Activated naive CD8-positive, alpha-beta T cell treated with anti-CD3 and anti-CD28 coated beads for 36 hours (primary cell): ENCODE measurements at places on chromosomes 3 and 15. TPM values are rescaled to one million over a fixed set of nuclear protein-coding genes. Genes with fewer than 3 reads are reported as not detected.

DNA sequence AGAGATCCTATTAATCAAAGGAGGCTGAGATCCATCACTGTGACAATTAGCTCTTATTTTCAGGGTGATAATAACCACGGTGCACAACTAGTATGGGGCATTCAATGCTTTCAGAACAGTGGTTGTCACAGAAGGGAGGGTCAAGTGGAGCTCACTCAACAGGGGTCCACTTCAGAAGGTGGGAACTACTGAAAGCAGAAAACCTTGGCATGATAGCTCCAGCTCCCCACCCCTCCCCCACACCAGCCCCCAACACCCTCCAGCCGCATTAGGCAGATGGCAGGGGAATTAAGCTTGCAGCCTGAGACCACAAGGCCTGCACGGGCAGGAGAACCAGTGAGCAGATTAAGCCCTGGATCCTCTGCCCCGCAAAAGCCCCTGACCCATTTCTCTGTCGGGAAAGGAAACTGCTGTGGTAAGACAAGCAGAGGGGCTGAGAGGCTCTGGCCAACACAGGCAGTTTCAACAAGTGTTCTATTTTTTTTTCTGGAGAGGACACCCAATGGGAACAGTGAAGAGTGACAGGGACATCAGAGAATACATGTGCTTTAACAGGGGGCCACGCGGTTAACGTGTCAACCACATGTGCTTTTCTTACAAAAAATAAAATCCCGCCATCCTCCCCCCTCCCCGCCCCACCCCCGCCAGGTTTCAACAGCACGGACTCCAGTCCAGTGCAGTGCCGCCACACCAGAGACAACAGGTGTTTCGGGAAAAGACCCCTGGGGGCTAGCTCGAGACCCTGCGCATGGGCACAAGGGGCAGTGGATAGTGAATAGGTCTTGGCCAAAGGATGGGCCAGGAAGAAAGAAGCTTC lies 997 bp downstream of the FYCO1 start:
- DNase-seq, result peak; percentile 69

- DNase-seq, result no peak
These were observed 14.7 kb downstream of the EDEM1 start for GRCh38 chr3:5202222-5202621.

- no peak for DNase-seq
These were observed 261.7 kb downstream of the ULK4 start for GRCh38 chr3:41700155-41700554.

DNA sequence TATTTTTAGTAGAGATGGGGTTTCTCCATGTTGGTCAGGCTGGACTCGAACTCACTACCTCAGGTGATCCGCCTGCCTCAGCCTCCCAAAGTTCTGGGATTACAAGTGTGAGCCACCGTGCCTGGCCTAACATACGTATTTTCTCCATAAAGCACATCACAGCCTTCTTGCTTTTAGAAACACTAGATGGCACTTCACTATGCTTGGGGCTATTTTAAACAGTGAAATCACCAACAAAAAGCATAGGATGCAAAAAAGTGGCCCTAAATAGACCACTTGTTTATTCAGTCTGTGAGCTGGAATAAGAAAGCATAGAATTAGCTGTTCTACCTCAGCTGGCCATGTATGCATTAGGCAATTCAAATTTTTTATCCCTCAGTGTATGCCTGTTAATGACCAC lies 46.0 kb downstream of the PRICKLE2 start:
- no peak for DNase-seq

- DNase-seq, result no peak
These were observed 14.0 kb upstream of the ALAS1 start for GRCh38 chr3:52183786-52184445.

DNA sequence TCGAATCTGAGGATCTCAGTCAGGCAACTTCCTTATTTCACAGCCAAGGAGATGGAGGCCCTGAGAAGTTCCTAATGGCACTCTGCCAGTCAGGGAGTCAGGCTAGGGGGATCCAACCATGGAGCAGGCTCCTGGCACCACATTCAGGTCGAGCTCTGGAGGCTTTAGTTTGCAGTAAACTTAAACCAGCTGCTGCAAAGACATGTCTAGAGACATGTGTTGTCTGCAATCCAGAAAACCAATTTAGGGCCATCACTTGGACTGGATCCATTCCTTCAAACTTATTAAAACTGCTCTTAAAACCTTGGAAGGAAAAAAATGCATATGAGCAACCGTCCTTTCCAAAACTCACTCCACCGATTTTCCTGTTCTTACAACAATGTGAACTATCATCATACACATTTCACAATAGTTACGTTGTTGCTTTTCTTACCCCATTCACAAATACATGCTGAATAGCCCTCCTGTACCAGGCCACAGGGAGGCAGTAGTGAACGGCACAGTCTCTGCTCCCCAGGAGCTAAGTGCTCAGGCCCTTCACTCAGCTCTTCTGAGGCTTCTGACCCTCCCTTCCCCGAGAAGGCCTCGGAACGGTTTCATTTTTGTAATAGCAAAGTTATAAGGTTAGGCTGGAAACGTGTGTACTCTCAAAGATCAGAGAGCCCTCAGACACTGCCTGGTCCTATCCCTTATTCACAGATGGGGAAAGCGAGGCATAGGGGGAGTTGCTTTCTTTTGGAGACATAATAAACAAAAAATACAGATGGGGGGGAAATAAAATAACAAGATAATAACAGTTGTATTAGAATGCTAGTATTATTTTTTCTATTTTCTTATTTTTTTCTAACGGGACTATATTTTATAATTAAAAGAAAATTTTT lies 20.1 kb downstream of the RFT1 start:
- DNase-seq, result peak; percentile 50

DNA sequence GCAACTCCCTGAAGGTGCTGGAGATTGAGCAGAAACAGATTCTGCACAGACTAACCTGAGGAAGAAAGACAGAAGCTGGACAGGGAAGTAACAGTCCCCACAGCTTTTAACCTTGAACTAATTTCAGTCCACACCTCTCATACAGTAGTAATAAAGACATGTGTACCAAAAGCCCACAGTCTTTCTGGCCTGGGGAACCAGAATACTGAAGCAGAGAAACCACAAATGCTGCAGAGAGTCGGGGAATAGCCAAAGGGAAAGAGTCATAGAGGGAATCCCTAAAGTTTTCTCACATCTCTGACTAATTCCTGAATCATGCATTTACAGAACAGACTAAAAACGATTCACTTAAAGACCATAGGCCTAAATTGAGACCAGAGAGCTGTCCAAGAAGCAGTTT lies 503.4 kb upstream of the NECTIN3 start:
- DNase-seq, result no peak

DNA sequence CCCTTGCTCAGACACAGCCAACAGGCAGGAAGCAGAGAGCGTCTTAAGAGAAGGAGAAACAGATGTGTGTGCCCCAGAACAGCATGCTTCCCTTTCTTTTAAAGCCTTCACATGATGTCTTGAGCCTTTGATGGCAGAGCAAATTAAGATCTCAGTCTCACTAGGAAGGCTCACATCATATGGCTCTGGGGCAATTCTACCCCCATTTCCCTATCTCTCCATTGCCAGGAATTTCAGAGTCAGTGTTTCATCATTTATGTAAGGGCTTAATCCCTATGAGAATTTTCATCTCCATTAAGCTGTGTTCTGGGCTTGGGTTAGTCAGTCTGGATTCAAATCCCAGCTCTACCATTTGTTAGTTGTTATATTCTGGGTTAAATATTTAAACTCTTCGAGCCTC lies 41.4 kb upstream of the GLCE start:
- DNase-seq, result no peak

Gene SPINK8
- not detected for total RNA-seq

Gene GRIP2
- not detected for total RNA-seq

Gene KLF15
- total RNA-seq, result 0.41 TPM

Gene SNX22
- 0.42 TPM for total RNA-seq

Gene TUSC7
- not detected for total RNA-seq

Gene GP5
- total RNA-seq, result 0.80 TPM
